ENCODE measurements at places on chromosomes 6 and 20. TPM values are rescaled to one million over a fixed set of nuclear protein-coding genes. Genes with fewer than 3 reads are reported as not detected.

DNA sequence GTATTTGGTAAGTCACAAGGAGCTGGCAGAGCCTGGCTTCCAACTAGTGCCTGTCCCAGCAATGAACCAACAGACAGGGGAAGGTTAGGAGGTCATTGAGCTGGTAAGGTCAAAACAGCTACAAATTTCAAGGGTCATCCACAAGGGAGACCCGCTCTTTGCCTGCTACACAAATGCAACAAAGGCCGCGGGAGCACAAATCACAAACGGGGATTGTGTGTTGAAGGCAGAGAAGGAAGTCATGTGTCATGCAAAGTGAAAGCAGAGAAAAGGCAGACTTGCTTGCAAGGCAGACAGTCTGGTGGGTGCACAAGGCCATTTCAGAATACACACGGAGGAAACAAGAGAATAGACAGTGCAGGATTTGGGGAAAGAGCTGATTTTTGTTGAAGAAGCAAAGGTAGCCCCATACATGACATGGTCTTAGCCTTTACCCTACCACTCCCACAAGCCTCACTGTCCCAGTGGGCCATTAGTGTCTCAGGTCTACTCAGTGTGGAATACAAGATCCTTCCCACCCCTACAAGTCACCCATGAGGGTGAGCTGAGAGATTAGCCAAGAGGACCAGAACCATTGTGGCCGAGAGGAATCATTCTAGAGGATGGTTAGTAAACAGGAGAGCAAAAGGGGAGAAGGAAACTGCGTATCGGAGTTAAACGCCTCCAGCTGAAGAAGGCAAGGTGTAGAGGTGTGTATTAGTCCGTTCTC lies 18.1 kb upstream of the SAMHD1 start:
- DNase-seq = no peak

DNA sequence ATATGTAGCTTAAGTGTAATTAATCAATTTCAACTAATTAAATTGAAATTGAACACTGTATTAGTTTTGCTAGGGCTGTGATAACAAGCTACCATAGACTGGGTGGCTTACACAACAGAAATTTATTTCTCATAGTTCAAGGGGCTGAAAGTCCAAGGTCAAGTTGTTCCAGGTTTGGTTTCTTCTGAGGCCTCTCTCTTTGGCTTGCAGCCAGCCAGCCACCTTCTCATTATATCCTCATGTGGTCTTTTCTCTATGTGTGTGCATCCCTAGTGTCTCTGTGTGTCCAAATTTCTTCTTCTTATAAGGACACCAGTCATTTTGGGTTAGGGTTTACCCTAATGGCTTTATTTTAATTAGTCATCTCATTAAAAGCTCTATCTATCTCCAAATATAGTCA lies 611.7 kb downstream of the UTRN start:
- DNase-seq = no peak

The GRM4 gene
- not detected for total RNA-seq

- no peak for DNase-seq
These were observed 144.3 kb upstream of the TAB2 start for GRCh38 chr6:149173222-149173621.

DNA sequence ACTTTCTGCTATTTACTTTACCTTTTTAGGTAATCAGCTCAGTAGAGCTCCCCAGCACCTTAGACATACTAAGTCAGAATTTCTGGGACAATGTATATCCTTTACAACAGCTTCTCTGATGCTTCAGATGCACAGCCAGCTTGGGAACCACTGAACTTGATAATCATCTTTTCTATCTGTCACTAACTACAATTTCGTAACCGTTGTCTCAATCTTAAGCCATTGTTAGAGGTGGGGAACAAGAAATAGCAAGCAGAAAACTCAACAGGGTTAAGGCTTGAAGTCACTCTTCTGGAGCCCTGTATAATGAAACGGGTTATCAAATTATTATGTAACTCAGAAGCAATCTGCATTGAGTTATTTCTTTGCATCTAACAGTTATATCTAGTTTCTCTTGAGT lies 47.1 kb downstream of the CD109 start:
- no peak for DNase-seq

The FNDC11 gene
- not detected for total RNA-seq

DNA sequence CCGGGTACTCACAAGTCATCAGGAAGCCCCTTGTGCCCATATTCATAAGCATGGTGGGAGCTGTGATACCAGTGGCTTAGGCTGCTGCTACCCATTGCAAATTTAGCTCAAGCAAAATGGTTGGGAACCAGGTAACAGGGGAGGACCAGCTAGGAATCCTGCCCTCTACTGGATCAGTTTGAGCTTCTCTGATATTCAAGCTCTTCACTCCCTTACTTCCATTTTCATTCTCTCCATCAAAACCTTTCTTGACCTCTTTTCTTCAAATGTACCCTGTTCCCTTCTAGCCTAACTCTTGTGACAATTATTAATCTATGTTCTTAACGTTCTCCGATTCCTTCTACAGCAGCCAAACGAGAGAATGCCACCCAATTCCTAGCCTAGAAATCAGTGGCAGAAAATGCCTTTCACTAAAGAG lies 9.7 kb downstream of the NOL7 start:
- DNase-seq = no peak

DNA sequence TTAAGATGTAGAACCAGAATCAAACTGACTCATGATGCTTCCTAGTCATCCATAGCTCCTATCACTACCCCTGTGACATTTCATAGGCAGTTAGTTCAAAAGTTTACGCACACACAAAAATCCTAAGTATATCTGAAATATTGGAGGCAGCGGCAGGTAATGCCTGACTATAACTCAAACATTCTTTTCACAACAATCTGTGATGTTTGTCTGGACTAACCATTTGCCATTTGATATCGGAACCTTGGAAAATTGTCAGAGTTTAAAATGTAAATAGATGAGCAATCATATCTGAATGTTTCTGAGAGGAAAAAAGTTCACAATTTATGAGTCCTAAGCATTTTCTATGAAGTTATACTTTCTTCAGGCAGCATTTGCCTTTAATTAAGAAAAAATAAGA lies 1078.2 kb downstream of the EPHA7 start:
- no peak for DNase-seq

The MLIP gene
- 402 TPM for total RNA-seq

- DNase-seq = no peak
These were observed 16.7 kb downstream of the CD109 start for GRCh38 chr6:73712535-73713173.
